ENCODE measurements at places on chromosomes 4 and X.

GRCh38 chr4:121711263-121712000, 14.7 kb upstream of the ANXA5 start:
- no peak for DNase-seq

GRCh38 chr4:154686838-154687237, 57.0 kb upstream of the LRAT start:
- no peak for DNase-seq

DNA sequence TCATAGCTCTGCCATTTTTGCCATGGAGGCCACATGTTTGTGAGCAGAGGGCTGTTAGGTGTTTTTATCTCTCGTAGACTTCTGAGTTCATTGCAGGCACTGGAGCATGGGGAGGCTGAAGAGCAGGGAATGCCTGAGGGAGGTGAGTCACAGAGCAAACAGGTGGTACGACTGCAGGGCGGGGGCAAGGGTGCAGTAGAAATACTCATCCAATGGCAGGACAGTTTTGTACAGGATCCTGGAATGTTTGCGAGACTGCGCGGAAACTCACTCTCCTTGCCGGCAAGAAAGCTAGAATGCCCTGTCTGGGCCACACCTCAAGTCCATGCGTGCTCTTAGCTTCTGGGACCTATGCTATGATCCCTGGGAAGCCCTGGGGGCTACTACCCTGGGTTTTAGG, 20.0 kb upstream of the VCX2 start:
- no peak for DNase-seq

DNA sequence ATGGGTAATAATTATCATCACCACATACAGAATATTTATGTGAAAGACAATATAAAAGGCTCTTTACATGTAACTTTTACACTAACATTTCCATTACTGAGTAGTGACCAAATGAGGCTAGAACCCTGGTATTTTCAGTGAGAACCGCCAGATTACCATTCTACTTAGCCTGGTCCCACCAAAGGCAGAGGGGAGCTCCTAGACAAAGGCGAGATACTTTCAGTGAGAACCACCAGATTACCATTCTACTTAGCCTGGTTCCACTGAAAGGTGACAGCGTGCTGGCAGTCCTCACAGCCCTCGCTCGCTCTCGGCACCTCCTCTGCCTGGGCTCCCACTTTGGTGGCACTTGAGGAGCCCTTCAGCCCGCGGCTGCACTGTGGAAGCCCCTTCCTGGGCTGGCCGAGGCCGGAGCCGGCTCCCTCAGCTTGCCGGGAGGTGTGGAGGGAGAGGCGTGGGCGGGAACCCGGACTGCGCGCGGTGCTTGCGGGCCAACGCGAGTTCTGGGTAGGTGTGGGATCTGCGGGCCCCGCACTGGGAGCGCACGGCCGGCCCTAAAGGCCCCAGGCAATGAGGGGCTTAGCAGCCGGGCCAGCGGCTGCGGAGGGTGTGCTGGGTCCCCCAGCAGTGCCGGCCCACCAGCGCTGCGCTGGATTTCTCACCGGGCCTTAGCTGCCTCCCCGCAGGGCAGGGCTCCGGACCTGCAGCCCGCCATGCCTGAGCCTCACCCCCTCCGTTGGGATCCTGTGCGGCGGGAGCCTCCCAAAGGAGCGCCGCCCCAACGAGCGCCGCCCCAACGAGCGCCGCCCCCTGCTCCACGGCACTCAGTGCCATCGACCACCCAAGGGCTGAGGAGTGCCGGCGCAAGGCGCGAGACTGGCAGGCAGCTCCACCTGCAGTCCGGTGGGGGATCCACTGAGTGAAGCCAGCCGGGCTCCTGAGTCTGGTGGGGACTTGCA, 1276.1 kb downstream of the PCDH7 start:
- DNase-seq: no peak

DNA sequence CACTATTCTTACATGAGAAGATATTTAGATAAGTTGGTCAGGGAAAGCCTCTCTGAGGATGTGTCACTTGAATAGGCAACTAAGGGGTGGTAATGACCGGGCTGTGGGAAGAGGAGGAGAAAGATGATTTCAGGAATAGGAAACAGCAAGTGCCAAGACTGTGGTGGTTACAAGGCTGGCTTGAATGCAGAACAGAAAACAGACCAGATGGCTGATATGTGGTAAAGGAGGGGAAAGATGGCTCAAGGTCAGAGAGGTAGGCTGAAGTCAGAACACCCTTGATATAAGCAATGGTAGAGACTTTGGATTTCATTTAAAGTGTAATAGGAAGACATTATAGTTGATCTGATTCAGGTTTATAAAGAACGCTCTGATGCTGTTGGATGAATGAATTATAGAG, 15.0 kb downstream of the TLR7 start:
- no peak for DNase-seq
